ENCODE measurements at places on chromosomes 11 and 22.
A peak's percentile ranks its signal among the peaks of the same experiment; 100 is the strongest.

DNA sequence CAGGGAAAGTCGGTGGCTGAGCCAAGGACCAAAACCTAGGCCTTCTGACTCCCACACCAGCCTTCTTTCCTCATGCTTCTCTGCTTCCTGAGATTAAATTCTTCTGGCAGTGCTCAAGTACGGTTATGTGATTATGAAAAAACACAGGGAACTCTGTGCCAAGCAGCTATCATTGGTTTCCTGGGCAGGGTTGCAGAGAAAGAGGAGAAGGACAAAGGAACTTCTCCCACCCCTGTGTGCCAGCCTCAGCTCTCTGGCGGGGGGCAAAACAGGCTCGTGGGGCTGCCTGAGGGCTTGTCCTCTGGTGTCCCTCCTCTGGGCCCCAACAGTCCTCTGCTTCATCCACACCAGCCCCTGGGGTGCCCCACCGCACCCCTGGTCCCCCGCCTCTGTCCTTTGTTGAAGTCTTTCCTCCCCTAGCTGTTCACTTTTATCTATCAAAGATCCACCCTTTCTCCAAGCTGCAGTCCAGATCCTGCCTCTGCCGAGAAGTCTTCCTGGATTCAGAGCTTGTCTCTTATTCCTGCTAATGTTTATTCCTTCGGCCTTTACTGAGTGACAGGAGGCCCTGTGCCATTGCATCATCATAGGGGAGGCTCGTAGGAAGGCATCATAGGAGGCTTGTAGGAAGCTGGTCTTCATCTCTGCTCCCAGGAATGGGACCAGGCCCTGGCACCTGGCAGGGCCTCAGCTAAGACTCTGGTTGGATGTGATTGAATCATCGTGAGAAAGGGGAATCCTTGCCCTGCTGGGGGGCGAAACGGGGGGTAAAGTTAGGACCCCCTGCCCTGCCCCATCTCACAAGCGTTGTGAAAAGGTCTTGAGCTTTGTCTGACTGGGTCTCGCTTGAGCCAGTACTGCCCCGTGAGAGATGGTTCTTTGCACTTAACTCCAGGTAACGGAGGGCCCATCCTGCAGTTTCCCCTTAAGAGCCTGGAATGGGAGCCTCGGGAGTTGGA, 11.5 kb upstream of the FTH1 start:
- no peak for DNase-seq

GRCh38 chr11:28009996-28010395, 98.0 kb downstream of the KIF18A start:
- no peak for DNase-seq

DNA sequence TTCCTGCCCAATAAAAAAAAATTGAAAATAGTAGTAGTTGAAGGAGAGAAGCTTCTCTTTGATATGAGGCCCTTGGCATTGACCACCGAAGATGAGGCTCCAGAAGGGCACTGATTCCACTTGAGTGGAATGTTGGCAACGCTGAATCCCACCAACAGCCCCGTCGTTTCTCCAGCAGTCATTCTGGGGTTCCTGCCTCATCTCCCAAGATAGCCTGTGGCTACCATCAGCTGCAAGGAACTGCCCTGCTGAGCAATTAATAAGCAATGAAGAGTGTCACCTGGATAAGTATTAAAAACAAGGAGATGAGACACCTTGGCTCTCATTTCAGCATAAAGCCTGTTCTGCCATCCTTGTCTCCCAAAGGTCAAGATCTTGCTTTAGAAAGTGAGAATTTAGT, 144.1 kb downstream of the CSNK2A3 start:
- DNase-seq: no peak

- peak; percentile 37 for DNase-seq
Observed at GRCh38 chr11:79437278-79437980, 3.4 kb downstream of the TENM4 start.

DNA sequence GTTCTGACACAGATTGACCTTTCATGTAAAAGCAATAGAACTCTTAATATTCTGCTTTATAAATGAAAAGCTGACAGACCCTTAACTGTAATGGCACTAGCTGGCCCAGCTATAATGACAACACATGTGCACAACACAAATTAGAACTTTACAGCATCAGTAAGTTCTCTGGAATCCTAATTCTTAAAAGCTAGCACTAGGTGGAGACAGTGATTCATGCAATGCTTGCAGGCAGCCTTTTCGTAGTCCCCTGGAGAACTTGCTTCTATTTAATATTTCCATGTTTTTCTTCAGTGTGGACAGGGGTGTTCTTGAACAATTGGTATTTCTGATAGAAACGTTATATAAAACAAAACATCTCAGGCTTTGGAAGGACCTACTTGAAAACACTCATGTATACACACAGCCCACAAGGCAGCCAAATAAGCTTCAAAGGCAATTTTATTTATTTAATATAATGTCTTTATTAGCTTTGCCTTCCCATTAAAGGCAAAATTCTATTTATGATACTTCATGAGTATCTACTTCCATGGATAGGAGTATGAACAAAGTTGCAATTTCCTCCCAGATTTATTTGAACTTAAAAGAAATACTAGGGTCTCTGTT, 374.3 kb upstream of the MPPED2 start:
- peak; percentile 71 for DNase-seq

GRCh38 chr22:35657571-35658312, 9.5 kb downstream of the APOL6 start:
- no peak for DNase-seq

DNA sequence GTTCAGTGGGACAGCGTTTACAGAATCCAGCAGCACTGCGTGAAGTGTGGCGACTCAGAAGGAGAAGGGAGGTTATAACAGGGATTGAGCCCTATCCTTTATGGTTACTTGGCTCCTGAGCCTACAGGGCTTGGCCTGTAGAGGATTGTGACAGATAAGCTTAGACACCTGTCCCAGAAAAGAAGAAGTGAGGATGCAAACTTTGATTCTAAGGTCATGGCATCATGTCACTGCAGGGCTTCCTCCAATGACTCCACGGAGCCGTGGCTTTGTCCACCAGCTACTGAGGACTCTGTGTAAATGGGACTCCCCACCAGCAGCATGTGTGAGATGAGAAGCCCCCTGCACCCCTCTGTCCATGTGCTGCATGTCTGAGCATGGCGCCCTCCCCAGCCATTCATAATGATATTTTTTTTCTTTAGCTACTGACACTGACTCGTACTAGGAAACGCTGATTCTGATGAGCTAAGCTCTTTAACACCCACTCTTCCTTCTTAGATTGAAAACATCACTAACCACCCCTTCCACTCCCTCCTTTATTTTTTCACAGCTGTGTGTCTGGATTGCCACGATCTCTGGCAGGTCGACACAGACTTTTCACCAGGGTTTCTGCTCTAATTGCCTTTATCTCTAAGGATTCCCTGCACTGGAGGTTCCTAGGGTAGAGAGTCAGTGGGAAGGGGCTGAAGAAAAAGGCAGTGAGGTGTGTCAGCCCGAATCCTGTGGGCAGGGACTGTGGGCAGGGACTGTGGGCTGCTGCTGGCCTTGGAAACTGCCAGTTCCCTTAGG, 65.5 kb upstream of the TTC12 start:
- no peak for DNase-seq

DNA sequence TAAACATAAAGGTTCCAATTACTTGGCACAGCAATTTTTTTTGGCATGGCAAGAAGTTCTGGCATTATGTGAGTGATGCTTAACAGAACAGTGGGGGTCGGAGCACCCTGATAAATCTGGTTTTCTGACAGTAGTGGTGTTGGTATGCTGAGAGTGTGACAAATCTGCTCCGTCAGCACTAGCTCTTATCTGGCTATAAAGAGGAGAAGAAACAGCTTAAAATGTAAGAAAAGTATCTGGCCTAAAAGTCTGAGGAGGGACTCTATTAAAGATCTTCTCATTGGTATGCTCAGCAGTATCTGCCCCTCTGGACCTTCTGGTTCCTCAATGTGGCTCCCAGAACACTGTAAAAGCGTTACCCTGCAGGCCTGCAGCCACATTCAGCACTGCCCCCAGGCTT, 137.4 kb downstream of the PLEKHA7 start:
- DNase-seq: no peak

GRCh38 chr22:37681001-37681424, 5.1 kb upstream of the NOL12 start:
- no peak for DNase-seq

GRCh38 chr11:93603225-93604007, 58.1 kb upstream of the CEP295 start:
- no peak for DNase-seq

GRCh38 chr11:90100431-90100830, 14.7 kb downstream of the UBTFL1 start:
- DNase-seq: no peak

DNA sequence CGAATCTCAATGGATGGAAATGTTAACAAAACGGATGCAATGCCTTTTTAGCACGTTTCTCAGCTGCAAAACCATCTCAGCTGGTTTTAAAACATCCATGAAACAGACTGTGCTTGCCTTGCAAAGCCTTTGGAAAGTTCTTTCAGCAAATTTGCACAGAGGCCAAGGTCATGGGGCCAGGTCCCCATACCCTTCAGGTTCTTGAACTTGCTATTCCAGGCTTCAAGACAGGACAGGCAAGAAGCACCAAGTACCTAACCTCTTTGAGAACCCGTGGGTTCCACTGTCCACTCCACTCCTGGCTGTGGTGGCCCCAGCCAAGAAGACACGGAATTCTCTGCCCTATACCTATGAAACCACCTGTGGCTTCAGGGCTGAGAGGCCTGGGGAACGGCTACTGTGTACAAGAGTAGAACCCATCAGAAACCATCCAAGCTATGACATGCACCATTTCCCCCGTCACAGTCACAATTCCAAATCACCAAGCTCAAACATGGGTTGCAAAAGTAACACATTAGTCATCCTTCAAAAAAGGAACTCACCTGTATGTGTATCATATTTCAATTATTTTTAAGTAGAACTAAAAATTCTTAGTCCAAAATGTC, 17.0 kb downstream of the TNKS1BP1 start:
- DNase-seq: no peak

GRCh38 chr11:95570845-95571244, 218.7 kb downstream of the FAM76B start:
- DNase-seq: no peak

DNA sequence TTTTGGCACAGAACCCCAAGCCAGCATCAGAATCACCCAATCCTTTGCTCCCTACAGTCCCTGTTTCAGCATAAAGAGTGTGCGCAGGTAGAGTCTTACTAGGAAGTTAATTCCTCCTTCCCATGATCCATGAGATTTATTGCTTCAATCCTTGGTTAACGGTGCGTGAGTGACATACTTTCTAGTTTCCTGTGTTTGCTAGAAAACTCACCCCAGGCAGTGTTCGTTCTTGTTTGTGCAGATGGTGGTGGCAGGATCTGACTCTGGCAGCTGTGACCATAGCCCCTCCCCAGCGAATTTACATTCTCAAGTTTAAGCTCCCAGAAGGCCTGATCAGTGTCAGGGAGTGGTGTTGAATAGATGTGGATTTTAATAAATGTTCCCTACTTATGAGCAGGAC, 106.7 kb upstream of the CCT8L2 start:
- no peak for DNase-seq

DNA sequence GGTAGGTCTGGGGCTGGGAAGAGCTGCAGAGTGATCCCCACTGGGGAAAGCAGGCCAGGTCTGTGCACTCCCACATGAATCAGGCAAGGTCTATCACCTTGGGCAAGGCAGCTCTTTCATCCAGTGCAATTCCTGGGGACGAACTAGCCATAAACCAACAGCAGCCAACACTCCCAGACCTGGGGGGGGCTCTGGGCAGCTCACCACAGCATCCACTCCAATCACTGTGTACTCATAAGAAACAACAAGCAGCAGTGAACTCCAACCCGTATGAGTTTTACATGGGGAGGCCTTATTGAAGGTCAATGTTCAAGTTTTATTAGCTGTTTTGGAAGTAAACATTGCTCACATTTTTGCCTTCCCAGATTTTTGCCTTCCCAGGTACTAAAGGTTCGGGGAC, 157.4 kb upstream of the NAV2 start:
- DNase-seq: no peak

GRCh38 chr11:43582863-43583462, 97.6 kb upstream of the HSD17B12 start:
- DNase-seq: no peak

DNA sequence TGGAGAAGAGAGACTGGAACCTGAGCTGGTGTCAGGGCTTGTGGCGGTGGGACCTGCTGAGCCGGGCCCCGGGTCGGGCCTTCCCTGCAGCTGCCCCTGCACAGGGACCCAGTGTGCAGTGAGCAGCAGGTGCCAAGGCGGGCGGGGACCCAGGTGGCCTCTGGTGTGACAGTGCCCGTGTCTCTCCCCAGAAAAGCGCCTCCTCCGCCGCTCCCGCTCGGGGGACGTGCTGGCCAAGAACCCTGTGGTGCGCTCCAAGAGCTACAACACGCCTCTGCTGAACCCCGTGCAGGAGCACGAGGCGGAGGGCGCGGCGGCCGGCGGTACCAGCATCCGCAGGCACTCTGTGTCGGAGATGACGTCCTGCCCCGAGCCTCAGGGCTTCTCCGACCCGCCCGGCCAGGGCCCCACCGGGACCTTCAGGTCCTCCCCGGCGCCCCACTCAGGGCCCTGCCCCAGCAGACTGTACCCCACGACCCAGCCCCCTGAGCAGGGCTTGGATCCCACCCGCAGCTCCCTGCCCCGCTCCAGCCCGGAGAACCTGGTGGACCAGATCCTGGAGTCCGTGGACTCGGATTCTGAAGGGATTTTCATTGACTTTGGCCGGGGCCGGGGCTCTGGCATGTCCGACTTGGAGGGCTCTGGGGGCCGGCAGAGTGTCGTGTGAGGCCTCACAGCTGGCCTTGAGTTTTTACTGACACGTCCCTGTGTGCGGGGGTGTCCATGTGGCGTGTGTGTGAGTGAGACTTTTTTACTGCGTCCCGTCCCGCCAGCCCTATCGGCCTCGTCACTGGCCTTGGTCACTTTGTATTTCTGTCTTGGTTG, 15.6 kb upstream of the ARHGAP8 start:
- peak; percentile 6 for DNase-seq

DNA sequence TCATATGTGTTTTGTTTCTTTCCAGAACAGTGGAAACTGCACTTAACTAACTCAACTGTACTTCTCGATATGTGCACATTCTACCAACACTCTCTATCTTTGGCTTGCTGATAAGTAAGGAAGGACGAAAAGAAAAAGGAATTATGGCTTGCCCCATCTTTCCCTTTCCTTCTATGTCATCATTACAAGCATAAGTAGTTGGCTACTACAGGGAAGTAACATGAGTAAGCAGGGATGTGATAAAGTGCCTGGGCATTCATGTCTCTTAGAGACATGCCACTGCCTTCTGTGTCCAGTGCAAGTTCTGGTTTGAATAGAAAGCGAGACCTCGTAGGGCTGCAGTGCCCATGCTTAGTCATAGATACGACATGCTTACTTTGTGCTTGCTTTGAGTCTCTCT, 342.5 kb downstream of the ETS1 start:
- DNase-seq: no peak
